ENCODE measurements at places on chromosomes 5 and 9.

GRCh38 chr9:99155736-99156135 is 50.8 kb downstream of the TGFBR1 start:
- no peak for DNase-seq

DNA sequence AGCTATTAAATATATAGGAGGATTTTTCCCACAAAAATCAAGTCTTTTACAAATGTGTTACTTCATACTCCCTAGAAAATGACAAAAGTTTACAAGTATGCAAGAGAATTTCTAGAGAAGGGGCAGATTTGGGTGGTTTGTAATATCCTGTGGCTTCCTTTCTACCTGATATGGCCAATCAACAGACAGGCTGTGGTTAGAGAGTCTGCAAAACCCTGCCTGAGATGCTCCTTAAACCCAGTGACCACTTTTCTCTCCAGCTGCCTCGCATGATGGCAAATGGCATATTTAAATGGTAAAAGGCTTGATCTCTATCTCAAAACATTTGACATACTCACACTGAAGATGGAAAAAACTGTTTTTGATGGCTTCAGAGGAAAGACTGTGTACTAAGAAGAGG is 550.1 kb upstream of the ZNF462 start:
- no peak for DNase-seq

DNA sequence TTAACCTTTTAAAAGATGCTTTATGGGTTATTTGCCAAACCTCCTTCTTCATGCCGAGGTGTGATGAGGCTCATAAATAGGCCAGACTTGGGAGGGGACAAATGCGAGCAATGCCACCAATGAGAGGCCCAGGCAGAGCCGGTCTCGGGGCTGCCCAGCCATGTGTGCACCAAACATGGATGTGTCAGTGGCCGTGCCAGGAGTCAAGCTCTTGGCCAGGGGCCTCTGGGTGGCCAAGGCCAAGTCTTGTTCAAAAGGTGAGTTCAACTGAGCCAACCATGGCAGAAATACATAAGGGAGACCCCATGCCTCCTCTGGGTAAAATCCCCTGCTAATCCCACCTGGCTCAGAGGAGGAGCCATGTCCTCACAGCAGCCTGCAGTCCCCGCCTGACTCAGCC is 10.9 kb upstream of the LCN15 start:
- no peak for DNase-seq

DNA sequence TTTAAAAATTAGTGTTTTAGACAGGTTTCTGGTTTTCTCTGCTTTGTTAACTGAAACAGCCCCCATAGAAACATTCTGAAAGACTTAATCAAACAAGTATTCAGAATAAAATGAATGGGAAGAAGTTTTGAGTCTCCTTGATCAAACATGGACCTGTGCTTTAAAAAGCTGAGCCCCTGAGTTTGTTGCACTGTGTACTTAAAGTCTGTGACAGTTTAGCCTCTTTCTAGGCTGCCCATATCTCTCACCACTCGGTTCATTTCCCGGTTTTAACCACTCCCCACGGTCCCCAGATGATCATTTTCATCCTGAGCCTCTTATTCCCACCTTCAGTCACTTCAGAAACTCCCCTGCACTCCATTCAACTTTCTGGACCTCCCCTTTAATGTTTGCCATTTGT is 215.9 kb upstream of the DMRT1 start:
- DNase-seq, result no peak

- no peak for DNase-seq
Observed at GRCh38 chr5:125004009-125004408, 257.6 kb upstream of the ZNF608 start.

DNA sequence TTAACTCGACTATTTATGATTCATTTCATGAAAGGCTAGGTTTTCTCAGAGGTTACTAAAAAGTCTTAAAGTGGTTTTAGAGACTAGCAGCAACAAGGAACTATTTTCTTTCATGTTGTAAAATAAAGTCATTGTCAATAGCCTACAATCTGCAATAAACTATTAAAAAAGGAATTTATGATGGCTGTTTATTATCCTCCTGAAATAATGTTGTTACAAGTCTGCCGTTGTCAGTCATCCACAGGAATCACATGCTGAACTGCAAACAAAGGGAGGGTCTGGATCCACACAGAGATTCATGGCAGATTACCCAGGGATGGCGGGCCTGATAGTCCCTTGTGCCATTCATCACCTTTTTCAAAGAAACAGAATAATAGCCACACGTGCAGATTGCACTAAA is 49.2 kb downstream of the TMEM174 start:
- no peak for DNase-seq

GRCh38 chr9:90464978-90465377 is 177.6 kb downstream of the DIRAS2 start:
- DNase-seq, result no peak

DNA sequence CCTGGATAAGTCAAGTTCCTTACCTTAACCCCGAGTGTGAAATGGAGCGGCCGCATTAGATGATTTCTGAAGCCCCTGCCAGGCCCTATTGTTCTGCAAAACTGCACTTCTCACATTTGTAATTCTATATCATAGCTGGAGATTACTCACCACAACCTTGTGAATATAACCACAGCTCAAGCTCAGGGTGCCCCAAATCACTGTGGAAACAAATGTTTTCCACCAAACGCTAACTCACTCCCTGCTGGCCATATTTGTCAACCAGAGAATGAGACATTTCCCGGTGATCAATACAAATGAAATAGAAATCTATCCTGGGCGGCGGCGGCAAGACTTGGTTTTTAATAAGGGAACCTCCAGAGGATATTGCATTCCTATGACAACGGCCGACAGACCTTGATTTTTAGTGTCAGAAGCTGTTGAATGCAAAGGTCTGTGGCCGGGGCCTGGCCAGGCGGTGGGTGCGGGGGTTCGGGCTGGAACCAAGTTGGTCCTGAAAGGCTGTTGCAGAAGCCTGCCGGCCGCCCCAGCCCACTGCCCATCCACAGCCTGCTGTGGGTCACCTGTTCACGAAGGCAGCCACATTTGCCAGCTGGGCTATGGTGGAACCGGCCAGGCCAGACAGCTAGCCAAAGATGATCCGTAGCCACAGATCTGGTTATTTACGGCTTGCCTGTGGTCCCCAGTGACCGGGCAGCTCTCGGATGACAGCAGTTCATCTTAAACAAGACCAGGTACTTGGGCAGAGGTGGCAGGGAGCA is 93.9 kb upstream of the LMX1B start:
- DNase-seq, result no peak

GRCh38 chr9:126375386-126375785 is 48.8 kb downstream of the MVB12B start:
- peak; percentile 55 for DNase-seq

GRCh38 chr9:124257844-124258606 is at the start of gene NEK6:
Gene NEK6, plus strand, starts transcription at chr9:124257949. Its CDS starts 44,016 bp downstream, at chr9:124301965.
- no peak for DNase-seq

GRCh38 chr9:122820490-122820845 is 7.9 kb downstream of the PDCL start:
- DNase-seq, result no peak
